ENCODE measurements at places on chromosomes 3 and 15. TPM values are rescaled to one million over a fixed set of nuclear protein-coding genes. Genes with fewer than 3 reads are reported as not detected.
A peak's percentile ranks its signal among the peaks of the same experiment; 100 is the strongest.

PROS1 gene
- 4.8 TPM for total RNA-seq

DNA sequence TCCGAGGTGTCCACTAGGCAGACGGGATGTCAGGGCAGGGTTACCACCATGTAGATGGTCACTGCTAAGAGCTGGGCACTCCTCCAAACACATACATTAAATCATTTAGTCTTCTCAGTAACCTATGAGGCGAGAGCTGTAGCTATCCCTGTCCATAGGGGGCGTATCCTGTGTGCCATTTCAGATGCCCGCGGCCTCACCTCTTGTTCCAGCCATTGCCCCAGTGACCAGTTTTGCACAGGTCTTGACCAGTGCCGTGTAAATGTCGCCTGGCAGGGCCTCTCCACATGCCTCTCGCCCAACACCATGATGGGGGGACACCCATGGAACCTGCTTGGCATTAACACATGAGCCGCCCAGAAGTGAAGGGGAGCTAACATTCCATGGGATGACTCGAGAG, 20.8 kb upstream of the SRP14 start:
- DNase-seq = no peak

DNA sequence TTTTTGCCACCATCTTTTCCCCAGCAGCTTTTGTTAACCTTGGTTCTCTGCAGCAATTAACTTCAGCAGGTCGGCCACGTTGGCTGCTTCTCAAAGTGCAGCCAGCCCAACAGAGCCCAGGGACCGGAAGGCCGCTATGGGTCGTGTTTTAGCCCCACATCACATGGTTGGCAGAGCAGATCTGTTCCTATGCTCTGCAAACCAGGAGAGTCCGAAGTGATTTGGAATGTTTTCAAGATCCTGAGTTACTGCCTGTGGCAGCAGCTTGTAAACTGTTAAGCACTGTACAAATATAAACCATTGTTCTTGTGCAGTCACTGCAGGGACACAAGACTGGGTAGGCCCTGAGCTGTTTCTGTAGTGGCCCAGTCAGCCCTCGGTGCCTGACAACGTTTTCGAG, 69.6 kb upstream of the MYZAP start:
- DNase-seq = no peak

DNA sequence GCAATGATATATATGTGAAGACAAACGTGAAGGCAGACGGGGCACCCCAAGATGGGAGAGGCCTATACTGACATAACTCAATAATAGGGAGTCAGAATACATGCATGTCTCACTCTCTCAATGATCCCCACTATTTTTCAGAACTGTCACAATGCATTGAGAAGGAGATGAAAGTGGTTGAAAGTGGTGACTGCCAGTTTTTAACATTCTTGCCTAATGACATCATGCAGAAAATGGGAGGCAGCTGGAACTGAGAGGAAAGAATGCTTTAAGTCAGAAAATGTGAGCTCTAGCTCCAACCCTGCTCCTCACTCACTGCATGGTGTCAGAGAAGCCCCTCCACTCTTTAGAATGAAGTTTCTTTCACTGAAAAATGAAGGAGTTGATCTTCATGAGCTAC, 55.3 kb upstream of the P2RY1 start:
- peak; percentile 19 for DNase-seq

DNA sequence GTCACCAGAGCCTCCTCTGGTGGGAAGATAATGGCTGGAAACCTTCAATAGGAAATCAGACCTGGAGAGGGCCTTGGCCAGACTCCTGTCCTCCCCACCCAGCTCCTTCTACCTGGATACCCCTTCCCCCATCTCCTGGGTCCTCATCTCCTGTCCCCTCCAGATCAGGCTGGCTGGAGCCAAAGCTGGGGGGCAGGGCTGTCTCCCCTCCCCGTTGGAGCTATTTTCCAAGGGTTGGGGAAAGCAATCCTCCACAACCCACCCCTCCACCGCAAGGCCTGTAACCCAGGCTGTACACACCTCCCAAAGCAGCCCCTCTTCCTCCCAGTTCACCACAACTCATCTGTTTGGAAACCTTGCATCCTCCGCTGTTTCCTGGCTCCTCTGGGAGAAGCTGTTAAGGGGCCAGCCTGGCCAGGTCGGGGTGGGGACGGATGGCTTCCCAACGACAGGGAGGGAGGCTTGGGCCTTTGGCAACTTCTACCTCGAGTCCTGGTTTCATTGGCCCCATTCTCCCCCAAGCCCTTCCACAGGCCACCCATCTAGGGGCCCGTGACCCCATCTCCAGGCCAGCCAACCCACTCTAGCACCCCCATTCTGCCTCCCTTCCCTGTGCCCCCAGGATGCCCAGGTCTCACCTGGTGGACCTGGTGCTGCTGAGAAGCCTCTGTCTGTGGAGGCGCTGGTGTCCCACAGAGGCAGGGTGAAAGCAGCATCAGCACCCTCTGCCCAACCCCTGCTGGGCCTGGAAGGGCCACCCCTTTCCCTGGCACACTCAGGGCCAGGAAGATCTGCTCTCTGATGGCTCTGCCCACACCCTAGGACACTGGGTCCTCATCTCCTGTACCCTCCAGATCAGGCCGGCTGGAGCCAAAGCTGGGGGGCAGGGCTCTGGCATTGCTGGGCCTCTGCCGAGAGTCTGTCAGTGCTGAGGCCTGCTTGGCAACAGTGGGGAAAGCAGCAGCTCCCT, 22.1 kb upstream of the GOLGA6C start:
- no peak for DNase-seq

DNA sequence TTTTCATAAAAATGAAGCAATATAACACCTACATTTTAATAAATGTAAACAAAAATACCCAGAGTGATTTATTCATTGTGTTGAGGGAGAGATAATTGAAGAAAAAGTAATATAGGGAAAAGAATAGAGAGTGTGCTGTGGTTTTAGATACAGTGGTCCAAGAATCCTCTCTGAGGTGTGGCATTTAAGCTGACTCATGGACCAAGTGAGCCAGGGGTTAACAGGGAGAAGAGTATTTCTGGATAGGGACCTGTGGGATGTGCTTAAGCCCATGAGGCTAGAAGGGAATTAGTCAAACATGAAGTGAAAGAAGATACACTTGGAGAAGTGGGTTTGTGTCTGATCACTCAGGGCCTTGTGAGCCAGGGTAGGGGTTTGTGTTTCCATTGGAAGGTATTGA, 680.7 kb upstream of the GRM7 start:
- no peak for DNase-seq

DNA sequence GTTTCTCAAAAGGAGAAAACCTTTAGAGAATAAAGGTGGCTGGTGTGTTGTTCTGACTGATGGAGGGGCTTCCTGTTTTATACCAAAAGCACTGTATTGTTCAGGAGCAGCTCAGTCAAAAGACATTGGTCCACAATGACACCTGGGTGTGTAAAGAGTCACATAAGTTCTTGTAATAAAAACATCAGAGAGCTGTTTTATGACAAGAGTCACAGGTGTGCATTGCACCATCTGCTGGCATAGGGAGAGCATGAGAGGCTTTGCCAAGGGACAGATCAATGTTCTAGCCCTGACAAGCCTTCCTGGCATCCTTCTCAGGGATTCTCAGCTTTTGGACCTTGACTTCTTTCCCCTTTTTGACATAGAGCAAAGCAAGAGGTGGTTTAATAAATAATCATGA, 20.4 kb downstream of the ARPP21 start:
- DNase-seq = no peak

- DNase-seq = no peak
Measured at GRCh38 chr3:38620236-38620635, 29.3 kb downstream of the SCN5A start.

Measured in RPMI7951 (cell line).